Pons (tissue), 1 donor: ENCODE measurements at places on chromosomes 2 and 18.
A peak's percentile ranks its signal among the peaks of the same experiment; 100 is the strongest.

DNA sequence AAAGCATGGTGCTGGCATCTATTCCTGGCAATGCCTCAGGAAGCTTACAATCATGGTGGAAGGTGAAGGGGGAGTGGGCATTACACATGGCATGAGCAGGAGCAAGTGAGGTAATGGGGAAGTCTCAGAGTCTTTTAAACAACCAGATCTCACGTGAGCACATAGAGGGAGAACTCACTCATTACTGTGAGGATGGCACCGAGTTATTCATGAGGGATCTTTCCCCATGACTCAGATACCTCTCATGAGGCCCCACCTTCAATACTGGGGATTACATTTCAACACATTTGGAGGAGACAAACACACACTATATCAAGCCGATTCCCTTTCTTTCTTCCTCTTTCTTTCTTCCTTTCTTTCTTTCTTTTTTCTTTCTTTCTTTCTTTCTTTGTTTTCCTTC, 47.9 kb upstream of the FANCL start:
- no peak for DNase-seq

- no peak for DNase-seq
Measured at GRCh38 chr18:22210311-22210754, 40.9 kb downstream of the GATA6 start.

GRCh38 chr2:231709636-231709980, 1.3 kb downstream of the PTMA start:
- DNase-seq = peak; percentile 45

- peak; percentile 41 for DNase-seq
Measured at GRCh38 chr2:10820978-10821695, 8.6 kb upstream of the PDIA6 start.

DNA sequence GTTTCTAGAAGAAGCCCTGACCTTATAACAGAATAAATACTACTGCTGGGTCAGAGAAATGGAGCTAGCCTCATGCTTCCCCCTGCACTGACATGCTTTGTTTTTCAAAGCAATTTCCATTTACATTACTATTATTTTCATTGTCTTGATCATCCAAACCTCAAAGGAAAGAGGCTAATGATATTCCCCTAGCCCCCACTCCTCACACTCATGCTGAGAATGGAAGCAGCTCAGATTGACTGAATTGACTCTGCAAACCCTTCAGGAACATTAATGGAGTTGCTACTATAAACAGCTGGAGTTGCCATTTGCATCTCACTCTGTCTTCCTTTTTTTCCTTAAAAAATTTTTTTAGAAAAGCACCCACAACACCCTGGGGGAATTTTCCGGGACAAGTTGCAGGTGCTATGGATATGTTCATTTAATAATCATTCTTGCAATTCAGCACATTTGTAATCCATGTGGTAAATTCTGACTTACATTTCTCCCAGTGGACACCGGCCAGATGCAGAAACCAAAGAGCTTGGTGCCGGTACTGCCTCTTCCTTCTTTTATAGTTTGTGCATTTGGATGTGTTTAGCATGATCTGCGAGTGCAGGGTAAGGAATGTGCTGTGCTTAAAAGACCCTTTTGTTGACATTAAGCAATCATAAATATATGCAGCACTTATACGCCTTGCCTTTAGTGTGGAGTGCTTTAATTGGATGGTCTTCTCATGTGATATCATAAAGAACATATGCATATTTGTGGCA, 103.3 kb upstream of the OSR1 start:
- DNase-seq = no peak
